ENCODE measurements at places on chromosomes 3 and 15.

DNA sequence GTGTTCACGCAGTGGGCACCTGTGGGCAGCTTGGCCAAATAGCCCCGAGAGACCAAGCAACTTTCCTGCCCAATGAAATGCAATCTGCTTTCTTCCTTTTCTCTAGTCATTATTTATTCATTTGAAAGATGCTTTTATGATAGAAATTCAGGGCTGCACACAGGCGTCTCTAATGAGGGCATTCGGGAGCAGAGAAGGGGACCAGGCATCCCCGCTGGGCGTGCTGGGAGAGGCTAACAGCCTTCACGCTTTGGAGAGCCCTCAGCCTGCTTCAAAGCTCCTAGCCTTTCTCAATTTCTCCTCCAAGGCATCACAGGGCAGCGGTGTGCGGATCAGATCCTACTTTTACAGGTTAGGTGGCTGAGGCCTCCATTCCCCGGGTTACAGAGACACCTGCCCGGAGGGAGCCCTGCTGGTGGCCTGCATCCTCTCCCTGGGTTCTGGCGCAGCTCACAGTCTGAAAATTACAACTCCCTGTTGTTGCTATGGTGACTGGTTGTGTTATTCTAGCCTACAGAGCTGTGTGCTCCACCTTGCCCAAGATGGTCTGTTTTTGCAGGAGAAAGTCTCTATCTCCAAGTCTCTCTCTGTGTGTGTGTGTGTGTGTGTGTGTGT lies 21.8 kb upstream of the KLF13 start:
- no peak for DNase-seq

GRCh38 chr3:170656284-170656683 lies 70.4 kb upstream of the SLC7A14 start:
- no peak for DNase-seq

GRCh38 chr3:113113361-113113760 lies 98.0 kb upstream of the BOC start:
- no peak for DNase-seq

DNA sequence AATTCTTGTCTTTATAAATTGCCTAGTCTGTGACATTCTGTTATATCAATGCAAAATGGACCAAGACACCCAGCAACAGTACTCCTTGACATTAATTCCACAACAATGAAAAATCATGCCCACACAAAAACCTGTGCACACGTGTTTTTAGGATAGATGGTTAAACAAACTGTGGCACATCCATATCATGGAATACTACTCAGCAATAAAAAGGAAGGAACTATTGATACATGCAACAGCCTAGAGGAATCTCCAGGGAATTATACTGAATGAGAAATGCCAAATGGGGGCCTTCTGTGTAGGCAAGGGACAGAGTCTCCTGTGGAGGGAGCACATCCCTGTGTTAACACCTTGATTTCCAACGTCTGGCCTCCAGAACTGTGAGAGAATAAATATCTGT lies 388.5 kb downstream of the MAGI1 start:
- DNase-seq, result no peak

- DNase-seq, result no peak
Observed at GRCh38 chr15:77818484-77819047, 185.9 kb upstream of the LINGO1 start.

DNA sequence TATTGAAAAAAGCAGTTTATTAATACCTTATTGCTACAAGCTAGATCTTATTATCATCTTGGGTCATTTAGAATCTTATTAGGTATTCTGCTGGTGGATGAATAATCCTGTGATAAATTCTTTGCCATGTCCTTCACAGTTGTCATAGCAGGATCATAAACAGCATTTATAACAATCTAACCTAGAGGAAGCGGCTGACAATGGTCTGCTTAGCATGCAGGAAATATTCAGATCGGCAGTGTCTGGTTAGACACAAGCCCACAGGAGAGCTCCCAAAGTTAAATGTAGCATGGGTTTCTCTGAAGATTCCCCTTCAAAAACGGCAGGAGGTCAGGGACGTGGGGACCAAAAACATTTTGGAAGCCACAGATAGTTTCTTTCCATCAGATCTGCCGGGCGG lies 179.3 kb downstream of the FOXB1 start:
- no peak for DNase-seq

DNA sequence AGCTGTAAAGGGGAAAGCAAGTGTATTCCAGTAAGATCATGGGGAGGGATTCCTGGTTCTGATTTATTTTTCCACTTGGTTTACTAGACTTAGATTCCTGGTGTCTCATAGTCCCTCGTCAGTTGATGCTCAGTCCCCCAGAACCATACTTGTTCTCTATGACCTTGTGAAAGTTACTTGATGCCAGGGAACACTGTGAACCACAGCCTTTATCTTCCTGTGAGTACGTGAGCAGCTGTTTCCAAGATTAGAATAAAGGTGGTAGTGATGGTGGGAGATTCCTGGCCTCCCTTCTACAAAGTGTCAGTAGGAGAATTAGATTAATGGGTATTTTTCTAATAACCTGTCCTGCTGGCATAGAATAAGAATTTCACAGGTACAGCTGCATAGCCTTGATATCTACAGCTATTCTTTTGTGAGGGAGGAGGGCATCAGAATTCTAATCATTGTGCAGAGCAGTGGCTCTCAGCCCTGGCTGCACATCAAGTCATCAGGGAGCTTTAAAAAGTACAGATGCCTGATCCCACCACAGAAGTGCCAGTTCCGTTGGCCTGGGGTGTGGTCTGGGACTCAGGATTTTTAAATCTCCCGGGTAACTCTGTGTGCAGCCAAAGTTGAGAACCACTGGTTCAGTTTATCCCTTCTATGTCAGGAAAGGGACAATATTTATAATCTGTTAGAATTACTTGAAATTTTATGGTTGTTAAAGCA lies 20.0 kb downstream of the GPD1L start:
- no peak for DNase-seq

DNA sequence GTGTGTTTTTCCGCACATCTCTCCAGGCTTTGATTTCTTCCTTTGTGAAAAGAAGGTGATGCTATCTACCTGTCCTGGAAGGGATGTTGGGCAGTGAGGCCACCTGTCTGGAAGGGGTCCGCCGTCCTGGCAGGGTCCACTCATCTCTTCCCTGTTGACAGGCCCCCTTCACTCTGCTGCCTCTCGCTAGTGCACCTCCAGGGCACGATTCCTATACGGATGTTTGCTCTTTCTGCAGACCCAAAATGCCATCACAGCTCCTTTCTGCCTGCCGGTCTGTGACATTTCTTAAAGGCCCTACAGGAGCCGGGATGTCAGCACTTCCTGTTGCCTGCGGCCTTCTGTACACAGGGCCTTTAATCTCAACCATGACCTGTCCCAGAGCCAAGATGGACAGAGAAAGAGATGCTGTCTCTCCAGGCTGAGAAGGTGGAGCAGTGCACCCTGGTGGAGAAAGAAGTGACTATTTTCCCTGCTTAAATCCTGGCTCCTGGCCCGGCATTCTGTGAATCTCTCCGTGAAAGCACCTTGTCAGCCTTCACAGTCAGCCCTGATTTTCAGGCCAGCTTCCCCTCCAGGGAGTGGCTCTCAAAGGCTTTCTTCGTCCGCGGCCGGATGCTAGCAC lies 7.4 kb downstream of the FAM3D start:
- DNase-seq, result no peak

- DNase-seq, result no peak
Observed at GRCh38 chr3:111748132-111748531, 110.9 kb upstream of the PHLDB2 start.

GRCh38 chr3:111848283-111848682 lies 10.8 kb upstream of the PHLDB2 start:
- no peak for DNase-seq

- no peak for DNase-seq
Observed at GRCh38 chr3:188306435-188307005, 152.6 kb downstream of the LPP start.

- DNase-seq, result no peak
Observed at GRCh38 chr3:4421121-4421520, 45.9 kb downstream of the SUMF1 start.

DNA sequence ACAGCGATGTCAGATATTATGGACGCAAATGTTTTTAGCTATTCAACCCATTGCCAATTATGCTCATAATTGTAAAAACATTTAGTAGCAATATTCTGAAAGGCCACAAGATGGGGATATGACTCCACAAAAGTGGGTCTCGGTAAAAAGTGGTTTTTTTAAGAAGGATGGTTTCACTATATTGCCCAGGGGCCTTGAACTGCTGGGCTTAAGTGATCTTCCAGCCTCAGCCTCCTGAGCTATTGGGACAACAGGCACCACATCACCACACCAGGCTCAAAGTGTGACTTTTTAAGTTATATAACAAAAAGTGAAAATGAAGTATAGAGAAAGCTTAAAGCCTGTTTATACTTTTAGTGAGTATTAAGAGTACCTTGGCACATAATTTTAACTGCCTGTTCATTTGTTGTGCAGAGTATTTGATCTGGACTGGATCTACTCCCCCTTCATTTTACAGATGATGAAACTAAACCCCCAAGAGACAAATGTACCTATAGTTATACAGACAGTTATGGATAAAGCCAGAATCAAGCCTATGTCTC lies 9.4 kb downstream of the NAA50 start:
- no peak for DNase-seq

GRCh38 chr3:69085168-69085832 lies 563 bp downstream of the ARL6IP5 start:
- DNase-seq, result no peak

GRCh38 chr3:174438501-174439145 lies 420.5 kb upstream of the NAALADL2 start:
- DNase-seq, result no peak

DNA sequence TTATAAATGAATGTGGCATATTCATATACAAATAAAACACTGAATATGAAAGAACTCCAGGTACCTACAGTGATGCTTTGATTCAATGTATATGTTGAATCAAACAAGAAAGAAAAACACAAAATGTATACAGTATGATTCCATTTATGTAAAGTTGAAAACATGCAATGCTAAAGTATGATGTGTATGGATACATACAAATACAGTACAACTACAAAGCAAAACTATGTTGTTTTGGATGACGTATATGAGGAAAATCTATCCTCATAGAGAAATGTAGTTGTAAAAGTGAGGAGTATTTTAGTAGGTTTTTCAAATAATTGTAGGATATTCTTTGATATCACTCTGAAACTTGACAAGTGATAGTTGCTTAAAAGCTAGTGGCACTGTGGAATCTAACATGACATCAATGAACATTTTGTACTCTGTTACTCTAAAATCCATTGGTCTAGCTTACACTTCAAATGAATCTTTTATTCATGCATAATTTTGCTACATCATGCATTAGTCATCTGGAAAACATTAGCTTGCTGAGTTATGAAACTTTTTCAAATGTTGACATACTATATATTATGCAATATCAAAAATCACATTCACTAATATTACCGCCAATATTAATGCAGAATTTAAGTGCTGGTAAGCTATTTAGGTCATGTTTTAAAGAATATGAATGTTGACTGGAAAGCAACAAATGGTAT lies 278.1 kb upstream of the CHRNA7 start:
- no peak for DNase-seq

DNA sequence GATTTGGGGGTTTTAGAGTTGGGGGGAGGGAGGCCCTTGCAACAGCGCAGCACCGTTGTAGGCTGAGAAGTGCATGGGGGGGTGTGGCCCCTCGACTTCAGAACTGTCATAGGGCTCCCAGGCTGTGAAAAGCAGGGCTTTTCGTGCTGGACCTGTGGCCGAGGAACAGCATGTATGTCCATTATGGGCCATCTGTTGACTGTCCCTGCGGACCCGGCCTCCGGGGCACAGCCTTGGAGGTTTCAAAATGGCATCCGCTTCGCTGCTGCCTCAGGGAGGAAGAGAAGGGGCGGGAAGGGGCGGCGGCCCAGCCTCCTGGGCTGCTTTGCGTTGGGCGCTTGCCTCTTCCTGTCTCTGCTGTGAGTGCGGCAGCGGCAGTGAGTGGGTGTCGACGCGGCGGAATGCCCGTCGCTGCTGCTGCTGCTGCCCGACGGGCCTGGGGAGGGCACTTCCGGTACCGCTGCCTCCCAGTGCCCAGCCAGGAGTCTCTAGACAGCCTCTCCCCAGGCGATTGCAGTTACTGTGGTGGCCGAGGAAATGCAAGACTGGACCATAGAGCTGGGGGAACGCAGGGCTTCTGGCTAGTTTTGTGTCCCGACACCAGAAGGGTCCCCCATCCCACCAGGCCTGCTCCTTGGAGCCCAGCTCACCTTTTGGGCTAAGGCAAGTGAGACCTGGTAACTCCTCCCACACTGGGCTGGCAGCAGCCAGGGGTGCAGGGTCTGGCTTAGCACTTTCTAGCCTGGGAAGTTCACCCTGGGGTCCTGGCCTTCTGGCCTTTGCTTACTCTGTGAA lies 1.9 kb downstream of the GNAI2 start:
- DNase-seq, result no peak

- no peak for DNase-seq
Observed at GRCh38 chr3:70108072-70108471, 108.5 kb downstream of the SAMMSON start.

DNA sequence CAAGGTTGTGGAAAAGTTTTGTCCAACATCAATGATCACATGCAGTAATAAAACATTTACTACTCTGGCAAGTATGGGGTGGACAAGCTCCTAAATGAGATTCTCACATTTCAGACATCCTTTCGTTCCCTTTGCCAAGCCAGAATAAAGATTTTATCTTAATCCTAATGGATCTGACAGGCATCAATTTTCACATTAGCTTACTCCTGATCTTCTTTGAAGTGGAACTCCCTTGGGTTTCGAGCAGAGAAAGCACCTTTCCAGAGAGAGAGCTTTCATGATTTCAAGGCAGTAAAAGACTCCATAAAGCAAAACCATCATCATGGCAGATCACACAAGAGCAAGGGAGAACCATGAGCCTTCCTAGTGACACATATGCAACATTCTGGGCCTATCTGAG lies 27.3 kb upstream of the EID1 start:
- DNase-seq, result no peak

- DNase-seq, result no peak
Observed at GRCh38 chr15:81092559-81092902, 41.5 kb upstream of the CFAP161 start.

- no peak for DNase-seq
Observed at GRCh38 chr3:16322189-16322588, 57.2 kb downstream of the OXNAD1 start.

GRCh38 chr3:51942603-51943450 lies 664 bp downstream of the PARP3 start:
- DNase-seq, result no peak

DNA sequence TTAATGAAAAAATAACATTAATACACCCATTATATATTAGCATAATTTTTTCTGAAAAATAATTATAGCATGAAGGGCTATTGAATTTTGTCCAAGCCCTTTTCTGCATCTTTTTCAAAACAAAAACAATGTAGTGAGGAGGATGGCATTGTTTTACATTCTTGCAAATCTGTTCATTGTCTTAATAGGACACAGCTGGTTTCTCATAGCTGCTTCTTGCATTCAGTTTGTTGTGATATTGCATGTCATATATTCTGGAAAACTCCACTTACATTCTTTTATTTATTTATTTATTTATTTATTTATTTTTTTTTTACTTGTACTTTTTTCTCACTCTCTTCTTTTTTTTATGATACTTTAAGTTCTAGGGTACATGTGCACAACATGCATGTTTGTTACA lies 107.4 kb downstream of the NR1D2 start:
- no peak for DNase-seq

GRCh38 chr3:57825116-57825515 lies 69.0 kb downstream of the SLMAP start:
- DNase-seq, result no peak

Data from NCI-H187 treated with DMSO at 0.1 percent for 48 hours (cell line).